Placental pericyte (primary cell): ENCODE measurements at places on chromosomes 3 and 15. TPM values are rescaled to one million over a fixed set of nuclear protein-coding genes. Genes with fewer than 3 reads are reported as not detected.

ATP13A4 gene
- total RNA-seq, result not detected in 2 replicates

TGM4 gene
- not detected in 2 replicates for total RNA-seq

SNTN gene
- total RNA-seq, result not detected in 2 replicates

ANKRD34C gene
- not detected in 2 replicates for total RNA-seq

SLC7A14 gene
- 1.4 and 3.9 TPM in 2 replicates for total RNA-seq
